D721Med (cell line): ENCODE measurements at places on chromosomes 6 and 20.

- no peak for DNase-seq
These were observed 14.6 kb downstream of the GMDS start for GRCh38 chr6:2230659-2231277.

- DNase-seq: no peak
These were observed 8.1 kb upstream of the BCKDHB start for GRCh38 chr6:80098392-80098791.

- no peak for DNase-seq
These were observed 240.5 kb downstream of the FARS2 start for GRCh38 chr6:5501837-5502236.

- DNase-seq: no peak
These were observed 125.7 kb upstream of the BTBD3 start for GRCh38 chr20:11791835-11792567.

- no peak for DNase-seq
These were observed 6.0 kb downstream of the CCN5 start for GRCh38 chr20:44720997-44721784.

GRCh38 chr6:119669221-119669620 lies 319.7 kb upstream of the MAN1A1 start:
- no peak for DNase-seq

GRCh38 chr20:23146181-23146580 lies 60.1 kb upstream of the CD93 start:
- DNase-seq: no peak

GRCh38 chr6:24840187-24840586 lies 41.5 kb upstream of the ARMH2 start:
- DNase-seq: no peak

DNA sequence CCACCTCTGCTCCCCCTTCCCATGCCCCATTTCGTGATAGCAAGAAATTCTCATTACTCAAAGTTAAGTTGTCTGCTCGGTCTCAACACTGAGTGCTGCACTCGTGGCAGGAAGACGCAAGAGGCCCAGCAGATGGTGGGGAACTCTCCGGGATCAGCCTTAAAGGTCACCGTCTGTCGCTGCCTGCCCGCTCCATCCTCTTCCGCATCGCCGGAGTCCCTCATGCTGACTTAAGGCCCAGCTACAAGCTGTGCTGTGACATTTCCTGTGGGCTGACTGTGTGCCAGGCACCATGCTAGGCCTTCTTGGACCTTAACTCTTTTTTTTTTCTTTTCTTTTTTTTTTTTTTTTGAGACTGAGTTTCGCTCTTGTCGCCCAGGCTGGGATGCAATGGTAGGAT lies 17.8 kb downstream of the GRM4 start:
- DNase-seq: no peak

DNA sequence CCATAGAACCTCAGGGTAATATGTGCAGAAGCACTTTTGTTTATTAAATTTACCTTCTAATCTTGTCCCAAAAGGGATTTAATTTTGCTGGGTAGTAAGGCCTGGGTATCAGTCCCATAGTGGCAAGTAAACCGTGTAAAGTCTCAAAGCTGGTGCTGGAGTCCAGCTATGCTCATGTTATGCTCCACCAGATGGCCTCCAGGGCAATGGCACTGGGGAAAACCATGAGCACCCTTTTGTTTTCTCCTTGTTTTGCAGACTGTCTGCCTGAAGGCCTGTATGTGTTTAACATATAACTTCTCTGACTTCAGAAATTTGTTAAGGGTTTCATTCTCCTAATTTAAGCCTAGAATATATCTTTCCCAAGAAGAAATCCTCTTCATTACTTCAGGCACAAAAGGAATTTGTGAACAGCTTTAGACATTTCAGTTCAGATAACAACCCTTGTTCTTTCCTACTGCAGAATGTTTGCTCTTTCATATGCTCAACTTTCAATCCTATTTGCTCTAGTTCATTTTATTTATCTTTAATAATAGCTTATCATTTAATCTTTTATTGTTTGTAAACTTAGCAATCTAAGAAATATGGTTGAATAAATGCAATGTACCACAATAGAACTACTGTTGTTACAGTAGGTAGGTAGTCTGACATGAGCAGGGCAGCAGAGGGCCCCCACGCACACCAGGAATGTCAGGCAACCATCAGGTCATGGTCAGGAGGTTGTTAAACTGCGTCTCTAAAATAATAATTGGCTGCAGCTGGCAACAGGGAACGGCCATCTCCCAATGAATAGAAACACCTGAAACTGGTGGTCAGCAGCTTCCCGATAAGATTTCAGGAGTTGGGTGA lies 162.8 kb downstream of the TENT5A start:
- DNase-seq: no peak

DNA sequence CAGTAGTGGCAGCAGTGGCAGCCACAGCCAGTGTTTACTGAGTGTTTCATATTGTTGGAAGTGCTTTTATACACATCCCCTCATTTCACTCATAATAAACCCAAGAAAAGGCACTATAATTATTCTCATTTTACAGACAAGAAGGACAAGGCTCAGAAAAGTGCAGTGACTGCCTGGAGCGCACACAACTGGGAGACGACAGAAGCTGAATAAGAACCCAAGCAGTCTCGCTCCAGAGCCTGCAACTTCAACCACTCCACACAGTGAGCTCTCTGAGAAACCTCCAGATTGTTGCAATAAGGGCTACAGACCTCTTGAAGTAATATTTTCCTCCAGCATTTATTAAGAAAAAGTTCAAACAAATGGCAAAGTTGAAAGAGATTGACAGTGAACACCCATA lies 76.9 kb downstream of the PLCG1 start:
- no peak for DNase-seq

DNA sequence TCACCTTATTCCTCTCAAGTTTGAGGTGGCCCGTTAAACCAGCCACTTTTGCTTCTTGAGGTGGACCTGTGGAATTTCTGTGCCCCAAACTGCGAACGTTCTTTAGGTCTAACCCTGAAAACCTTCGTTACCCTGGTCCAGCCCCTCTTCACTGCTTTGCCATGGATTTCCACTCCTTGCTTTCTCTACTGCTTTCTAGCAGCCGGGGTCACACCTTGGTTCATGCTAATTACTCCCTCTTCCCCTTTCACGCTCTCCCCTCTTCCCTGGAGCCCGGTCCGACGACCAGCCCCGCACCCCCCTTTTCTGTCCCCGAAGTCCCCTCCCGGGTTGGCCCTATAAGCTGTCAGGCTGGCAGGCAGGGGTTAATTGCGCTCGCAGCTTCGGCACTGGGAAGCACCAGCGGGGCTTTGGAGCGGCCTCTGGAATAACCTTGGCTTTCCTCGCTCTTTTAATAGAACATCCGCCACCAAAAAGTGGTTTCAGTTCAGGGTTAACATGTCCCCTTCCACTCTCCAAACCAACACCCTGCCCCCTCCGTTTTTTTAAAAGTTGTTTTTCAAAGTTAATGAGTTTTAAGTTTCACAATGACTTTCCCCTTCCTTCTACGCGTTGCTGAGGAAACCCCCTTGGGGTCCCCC lies 1.4 kb upstream of the HIVEP1 start:
- no peak for DNase-seq

- no peak for DNase-seq
These were observed 357.2 kb downstream of the CD83 start for GRCh38 chr6:14474816-14475215.

DNA sequence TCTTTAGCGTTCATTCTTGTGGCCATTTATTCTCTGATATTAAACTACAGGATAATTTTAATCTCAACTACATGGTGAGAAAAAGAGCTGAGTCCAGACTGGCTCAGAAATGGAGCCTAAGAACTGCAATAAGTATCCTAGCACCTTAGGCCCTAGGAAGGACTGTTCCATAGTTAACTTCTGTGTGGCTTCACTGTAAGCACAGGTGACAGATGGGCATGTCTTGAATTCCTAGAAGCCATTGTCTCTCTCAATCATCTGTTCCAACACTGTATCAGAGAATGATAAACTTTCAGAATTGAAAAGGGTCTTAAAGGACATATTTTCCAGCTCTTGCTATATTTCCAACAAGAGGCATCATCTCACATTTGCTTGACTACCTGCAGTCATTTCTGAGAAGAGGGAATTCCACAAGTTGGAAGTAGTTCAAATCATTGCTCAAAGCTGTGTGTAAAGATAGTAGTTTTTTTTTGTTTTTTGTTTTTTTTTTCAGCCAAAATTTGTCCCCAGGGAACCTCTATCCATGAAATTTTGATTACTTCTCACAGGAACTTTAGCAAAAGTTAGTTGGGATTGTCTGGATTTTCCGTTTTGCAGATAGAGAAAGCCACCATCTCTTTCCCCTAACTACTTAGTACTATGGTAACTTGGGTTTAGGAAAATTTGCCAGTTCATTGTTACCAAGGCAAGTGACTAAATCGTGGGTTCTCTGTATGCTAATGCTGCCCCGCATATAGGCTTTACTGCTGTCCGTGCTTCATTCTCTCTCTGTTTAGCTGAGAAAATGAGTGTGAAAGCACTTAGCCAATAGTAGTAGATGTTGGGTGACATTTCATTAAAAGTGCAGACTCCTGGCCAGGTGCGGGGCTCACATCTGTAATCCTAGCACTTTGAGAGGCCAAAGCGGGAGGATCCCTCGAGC lies 47.2 kb downstream of the KCNS1 start:
- DNase-seq: no peak

DNA sequence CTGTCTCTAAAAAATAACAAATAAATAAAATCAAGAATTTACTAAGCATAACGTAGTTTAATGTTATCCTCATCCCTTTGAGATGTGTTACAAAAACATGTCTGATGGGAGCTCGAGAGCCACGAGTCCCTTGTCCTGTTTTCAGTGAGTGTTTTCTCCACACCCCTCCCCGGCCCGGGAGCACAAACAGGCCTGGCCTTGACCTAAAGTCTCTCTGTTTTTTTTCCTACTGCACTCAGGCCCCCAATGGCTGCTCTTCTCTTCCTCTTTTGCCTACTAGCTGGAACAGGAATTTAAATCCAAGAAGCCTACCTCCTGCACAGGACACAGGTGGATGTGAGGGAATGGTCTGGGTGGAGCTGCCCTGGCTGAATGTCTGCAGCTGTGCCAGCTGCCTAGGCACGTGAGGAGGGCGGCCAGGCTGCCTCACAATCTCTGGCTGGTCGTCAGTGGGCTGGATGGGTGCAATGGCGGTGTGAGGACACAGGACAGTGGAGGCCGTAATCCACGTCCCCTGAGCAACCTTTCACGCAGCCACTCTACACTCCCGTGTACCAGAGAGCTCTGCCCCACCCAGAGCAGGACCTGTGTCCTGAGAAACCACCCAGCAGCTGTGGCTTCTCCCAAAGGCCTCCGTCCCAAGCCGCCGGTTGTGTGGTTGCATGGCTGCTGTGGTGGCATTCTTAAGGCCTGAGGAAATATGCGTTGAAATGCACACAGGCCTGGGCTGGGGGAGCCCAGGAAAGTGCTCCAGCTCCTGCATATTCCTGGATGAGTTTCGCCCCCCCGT lies 117.5 kb downstream of the FAM120B start:
- no peak for DNase-seq

- no peak for DNase-seq
These were observed 82.9 kb upstream of the ATXN1 start for GRCh38 chr6:16844183-16844582.

GRCh38 chr6:132506869-132507808 lies 5.8 kb downstream of the STX7 start:
- DNase-seq: no peak

- DNase-seq: no peak
These were observed 253.8 kb upstream of the STXBP5 start for GRCh38 chr6:146950351-146950835.
